ENCODE measurements at places on chromosomes 7 and 10.

GRCh38 chr10:12825260-12825849 lies 176.2 kb downstream of the CCDC3 start:
- no peak for DNase-seq

DNA sequence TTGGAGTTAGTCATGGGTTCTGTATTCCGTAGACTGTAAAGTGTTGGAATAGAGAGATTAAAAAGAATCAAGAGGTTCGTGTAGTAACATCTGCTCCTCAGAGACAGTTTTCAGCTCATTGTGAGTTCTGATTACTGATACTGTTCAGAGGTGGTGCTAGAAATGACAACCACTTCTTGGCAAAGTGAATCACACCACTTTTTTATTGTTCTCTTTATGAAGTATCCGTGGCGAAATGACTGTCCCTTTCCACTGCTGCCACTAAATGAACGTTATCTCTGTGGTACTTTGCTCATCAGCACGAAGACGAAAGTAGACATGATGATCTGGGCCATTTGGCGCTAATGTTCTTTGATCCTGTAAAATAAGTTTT lies 860 bp downstream of the RPP30 start:
- no peak for DNase-seq

GRCh38 chr7:157925383-157925875 lies 588.6 kb downstream of the DNAJB6 start:
- DNase-seq: no peak

- DNase-seq: peak; percentile 20
Measured at GRCh38 chr7:34759477-34760125, 101.6 kb downstream of the NPSR1 start.

DNA sequence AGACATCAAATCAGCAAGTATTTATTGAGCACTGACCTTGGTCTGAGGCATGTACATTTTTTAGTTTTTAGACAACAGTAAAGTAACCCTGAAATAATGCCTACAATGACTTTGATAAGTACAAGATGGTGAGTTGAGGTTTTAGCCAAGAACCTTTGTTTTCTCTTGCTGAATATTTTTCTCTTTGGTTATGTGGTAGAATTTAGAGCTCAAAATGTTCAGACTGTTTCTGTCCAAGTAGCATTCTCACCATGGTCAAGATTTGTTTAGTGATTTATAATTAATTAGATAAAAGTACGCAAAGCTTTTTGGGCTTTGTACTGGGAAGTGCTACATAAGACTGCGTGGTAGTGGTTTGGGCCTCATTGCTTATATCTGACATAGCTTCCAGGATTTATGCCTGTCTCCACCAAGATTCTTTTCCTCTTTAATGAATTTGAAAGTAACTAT lies 102.4 kb downstream of the KAT6B start:
- no peak for DNase-seq

DNA sequence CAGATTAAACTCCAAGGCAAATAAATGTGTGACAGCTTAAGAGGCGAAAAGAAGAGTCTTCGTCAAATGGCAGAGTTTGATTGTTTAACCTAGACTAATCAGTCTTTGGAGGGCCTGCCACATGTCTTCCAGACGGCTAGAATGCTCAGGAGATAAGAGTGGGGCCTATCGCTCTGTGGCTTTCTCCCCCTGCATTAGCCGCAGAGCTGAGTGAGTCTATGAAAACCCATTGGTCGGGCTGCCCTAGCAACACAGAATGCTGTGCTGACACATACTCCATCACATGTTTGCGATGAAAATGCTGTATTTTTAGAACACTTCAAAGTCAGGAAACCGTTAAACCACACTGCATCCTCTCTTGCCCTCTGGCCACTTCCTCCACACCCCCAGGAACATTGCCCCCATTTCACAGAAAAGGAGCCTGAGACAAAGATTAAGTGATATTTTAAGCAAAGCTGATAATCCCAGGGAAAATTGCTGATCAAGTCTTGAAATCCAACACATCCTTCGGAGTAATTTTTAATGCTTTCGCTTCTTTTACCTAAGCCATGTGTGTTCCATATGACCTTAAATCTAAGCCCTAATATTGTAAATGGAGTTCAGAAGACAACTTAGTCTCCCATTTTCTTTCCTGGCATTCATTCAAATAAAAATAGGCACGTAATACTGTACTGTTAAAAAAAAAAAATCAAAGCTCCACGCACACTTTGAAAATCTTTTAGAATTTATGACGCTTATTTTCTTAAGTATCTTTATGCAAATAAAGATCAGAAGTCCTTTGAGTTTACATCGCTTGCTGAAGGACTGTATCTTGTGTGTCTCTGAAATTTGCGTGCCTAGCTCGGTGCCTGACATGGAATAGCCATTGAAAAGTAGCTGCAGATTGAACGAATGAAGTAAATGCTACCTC lies 161.2 kb downstream of the CELF2 start:
- no peak for DNase-seq

GRCh38 chr7:15334536-15335263 lies 227.1 kb downstream of the AGMO start:
- no peak for DNase-seq

GRCh38 chr10:124550293-124551034 lies 88.8 kb downstream of the LHPP start:
- no peak for DNase-seq

DNA sequence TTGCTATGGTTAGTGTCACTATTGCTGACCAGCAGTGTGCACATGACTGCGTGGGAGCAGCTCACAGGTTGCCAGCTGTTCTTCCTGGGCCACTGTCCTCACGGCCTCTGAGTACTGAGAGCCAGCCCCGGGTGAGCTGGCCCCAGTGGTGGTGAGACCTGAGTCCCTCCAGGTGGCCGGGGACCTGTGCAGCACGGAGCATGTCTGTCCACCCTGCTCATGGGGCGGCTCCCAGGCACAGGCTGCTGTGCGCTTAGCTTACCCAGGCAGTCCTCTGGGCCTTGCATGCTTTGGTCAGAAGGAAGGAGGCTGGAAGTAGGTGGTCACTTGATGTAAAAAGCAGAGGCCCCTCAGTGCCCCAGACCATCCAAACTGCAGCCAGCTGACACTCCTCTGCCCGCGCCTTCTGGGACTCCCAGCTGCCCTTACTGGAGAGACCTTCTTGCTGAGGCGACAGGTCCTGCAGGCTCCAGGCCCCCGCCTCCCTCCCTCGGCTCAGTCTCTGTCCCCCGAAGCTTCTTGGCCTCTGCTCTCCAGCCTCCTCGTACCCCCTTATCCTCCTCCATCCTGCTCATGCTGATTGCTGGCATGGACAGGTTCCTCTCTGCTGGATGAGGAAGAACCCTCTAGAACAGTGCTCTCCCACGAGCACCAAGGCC lies 30.9 kb upstream of the DPYSL4 start:
- no peak for DNase-seq

- peak; percentile 97 for DNase-seq
Measured at GRCh38 chr10:75235375-75236177, at the start of gene COMTD1. COMTD1 (minus strand) TSS chr10:75235957; CDS start chr10:75235928, 29 bp downstream.

- DNase-seq: no peak
Measured at GRCh38 chr7:47944536-47945260, 3.6 kb downstream of the PKD1L1 start.

GRCh38 chr10:28316696-28317095 lies 13.8 kb upstream of the MPP7 start:
- no peak for DNase-seq

GRCh38 chr10:546971-547590 lies 142.4 kb downstream of the DIP2C start:
- DNase-seq: no peak

- DNase-seq: no peak
Measured at GRCh38 chr10:121368347-121369025, 229.8 kb downstream of the FGFR2 start.

DNA sequence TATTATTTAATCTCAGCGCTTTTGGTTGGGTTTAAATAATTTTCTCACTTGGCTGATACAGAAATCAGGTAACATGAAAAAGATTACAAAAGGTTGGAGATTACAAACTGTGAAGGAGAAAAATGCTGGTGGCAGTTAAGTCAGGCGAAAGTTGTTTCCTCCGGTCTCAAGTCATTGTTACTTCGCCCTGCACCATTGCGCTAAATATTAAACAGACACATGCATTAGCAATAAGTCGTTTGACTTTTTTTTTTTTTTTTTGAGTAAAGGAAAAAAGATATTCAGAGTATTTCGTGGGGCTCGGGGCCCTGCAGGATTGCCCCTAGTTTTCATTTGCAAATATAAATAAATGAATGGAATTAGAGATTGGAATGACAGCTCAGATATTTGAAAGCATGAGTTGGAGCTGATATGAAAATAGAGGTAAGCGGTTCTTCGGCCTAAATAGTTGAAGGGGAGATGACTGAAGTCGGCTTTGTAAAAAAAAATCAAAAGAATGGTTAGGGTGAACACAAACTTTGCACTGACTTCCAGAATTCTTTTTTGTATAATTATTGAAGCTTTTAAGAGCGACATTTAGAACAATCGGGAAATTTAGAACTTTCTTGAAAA lies 914 bp downstream of the SDHAF3 start:
- DNase-seq: no peak

DNA sequence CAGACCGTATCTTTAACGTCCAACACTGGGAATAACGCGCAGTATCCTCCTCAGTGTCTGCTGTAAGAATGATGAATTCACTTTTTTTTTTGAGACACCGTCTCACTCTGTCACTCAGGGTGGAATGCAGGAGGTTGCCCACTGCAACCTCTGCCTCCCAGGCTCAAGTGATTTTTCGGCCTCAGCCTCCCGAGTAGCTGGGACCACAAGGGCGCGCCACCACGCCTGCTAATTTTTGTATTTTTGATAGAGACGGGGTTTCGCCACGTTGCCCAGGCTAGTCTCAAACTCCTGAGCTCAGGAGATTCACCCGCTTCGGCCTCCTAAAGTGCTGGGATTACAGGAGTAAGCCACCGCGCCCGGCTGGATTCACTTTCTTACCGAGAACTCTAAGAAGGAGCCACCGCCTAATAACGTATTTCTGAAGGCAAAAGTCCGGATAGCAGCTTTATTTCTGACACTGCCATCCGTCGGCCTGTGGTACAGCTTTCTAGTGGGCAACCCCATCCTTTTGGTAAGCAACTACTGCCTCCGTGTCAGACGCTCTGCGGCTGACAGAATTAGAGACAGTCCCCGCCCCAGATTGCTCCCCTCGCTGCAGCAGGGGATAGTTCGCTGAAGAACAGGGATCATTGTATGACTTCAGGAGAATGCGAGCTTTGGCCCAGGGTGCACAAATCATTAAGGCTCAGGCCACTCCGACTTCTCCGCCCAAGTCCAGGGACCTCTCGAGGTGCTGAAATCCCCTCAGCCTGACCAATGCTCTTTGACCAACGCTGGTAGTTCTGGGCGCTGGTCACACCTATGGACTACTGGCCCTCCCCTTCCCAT lies 662 bp downstream of the POLR3A start:
- DNase-seq: peak; percentile 44

GRCh38 chr10:83541046-83541445 lies 598.3 kb upstream of the GHITM start:
- DNase-seq: no peak

DNA sequence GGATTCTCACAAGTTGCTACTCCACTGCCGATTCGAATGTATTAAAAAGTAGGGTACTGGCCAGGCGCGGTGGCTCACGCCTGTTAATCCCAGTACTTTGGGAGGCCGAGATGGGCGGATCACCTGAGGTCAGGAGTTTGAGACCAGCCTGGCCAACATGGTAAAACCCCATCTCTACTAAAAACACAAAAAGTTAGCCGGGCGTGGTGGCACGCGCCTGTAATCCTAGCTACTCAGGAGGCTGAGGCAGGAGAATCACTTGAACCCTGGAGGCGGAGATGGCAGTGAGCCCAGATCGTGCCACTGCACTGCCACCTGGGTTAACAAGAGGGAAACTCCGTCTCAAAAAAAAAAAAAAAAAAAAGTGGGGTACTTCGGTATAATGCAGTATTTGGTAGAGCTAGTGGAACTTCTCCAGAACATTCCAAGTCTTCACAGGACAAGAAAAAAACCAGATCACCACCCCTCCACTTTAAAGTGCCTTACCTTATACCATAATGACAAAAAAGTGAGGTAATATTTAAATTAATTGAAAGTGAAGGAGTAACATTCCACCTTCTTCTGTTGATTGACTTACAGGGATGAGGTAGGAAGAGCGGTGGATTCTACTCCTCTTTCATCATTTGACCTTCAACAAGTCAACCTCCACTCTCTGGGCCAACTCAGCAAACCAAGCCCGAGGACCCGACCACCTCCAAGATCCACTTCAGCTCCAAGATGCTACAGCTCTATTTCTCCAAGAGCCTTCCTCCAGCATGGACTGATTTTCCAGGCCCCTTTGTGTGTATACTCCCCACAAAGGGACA lies 2.0 kb downstream of the BAZ1B start:
- no peak for DNase-seq

- peak; percentile 87 for DNase-seq
Measured at GRCh38 chr10:71212318-71213126, at the start of gene UNC5B. UNC5B (plus strand) TSS chr10:71212570; CDS start chr10:71212986, 416 bp downstream.

DNA sequence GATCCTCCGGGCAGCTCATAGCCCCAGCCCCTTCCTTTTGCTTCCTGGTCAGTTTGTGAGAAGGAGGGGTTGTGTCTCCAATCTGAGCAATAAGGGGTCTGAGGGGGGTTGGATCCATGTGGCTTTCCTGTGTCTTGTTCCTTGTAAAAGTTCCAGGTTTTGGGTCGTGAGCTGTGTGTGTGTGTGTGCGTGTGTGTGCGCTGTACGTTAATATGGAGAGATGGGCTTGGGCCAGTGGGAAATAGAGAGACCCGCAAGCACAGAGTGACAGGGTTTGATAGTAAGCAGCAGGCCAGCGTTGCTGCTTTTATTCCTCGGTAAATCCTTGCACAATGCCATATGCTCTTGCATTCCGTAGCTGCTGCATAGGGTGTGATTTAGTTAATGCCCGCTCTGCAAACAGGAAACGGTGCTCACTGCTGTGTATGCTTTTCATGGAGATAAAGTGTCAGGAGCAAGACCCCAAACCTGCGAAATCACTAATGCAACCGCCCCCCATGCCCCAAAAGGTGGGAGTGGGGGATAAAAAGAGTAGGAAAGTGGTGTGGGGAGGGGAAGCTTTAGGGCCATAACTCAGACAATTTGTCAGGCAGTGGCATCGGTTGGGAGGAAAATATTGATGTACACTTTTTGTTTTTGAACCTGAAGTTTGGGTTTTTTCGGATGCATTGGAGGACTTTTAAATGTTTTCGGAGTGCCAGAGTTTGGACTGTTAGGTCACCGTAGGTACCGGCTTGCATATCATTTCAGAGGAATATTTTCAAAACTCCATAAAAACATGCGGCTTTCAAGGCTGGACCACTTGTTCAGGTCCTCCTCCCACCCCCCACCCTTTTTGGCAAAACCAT lies 108.7 kb downstream of the TCF7L2 start:
- DNase-seq: no peak

GRCh38 chr10:84654671-84655070 lies 326.3 kb downstream of the CCSER2 start:
- DNase-seq: no peak

- DNase-seq: peak; percentile 88
Measured at GRCh38 chr10:125060826-125061556, 99.4 kb downstream of the CTBP2 start.

DNA sequence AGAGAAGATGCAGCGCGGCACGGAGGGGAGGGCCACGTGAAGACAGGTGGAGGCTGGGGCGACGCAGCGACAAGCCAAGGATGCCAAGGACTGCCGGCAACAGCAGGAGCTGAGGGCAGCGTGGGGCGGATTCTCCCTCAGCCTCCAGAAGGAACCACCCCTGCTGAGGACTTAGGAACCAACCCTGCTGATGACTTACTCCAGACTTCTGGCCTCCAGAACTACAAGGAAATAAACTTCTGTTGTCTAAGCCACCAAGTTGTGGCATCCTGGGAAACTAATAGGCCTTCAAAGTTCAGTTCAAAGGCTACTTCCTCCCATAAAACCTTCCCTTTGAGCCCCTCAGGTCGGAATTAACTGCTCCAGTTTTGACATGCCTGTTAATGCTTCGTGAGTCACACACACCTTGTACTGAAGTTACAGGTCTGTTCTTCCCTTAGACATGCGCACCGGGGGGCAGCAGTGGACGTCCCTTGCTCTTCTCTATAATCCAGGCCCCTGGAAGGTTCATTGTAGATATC lies 88.4 kb upstream of the RHEB start:
- DNase-seq: no peak
